ENCODE measurements at places on chromosomes 7 and 10.
A peak's percentile ranks its signal among the peaks of the same experiment; 100 is the strongest.

- DNase-seq = no peak
These were observed 22.6 kb downstream of the HERC4 start for GRCh38 chr10:68052463-68052862.

GRCh38 chr10:72277996-72278667, 4.4 kb downstream of the DDIT4 start:
- DNase-seq = no peak

GRCh38 chr7:140659856-140660255, 12.9 kb upstream of the ADCK2 start:
- DNase-seq = no peak

GRCh38 chr7:140475747-140476333, 3.5 kb downstream of the MKRN1 start:
- DNase-seq = peak; percentile 39
